ENCODE measurements at places on chromosomes 3 and 15.

GRCh38 chr3:138289701-138290100 is 40.0 kb downstream of the NME9 start:
- DNase-seq: no peak

DNA sequence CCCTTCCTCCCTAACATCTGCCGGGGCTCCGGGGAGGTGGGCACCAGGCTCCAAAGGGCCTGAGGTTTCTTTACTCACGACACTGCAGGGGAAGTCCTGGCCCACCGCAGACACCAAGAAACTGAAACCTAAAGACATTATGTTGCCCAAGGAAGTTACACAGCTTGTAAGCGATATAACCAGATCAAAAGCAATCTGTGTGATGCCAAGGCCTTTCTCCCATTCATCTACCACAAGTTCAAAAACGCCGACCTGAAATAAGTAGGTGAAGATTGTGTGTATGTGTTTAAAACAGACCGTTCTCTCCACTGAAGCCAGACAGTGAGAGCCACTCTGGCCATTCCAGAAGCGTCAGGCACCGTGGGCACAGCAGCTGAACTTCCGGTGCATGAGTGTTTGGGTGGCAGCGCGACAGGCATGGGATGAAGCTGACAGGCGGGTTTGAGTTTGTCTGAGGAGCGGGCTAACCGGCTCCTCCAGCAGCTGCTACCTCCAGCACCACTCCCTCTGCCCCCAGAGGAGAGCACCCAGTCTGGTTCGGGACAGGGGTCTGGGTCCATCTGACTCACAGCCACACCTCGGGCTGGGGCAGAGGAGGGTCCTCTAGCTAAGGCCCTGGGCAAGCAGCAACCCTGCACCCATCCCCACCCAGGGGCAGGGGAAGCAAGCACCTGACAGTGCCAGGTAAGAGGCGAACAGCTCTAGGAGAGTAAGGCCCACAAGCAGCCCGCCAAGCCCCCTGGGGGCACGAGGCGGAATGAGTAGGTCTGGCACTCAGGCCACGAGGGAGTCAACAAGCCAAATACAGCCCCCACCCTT is 1.3 kb downstream of the TNK2 start:
- no peak for DNase-seq

DNA sequence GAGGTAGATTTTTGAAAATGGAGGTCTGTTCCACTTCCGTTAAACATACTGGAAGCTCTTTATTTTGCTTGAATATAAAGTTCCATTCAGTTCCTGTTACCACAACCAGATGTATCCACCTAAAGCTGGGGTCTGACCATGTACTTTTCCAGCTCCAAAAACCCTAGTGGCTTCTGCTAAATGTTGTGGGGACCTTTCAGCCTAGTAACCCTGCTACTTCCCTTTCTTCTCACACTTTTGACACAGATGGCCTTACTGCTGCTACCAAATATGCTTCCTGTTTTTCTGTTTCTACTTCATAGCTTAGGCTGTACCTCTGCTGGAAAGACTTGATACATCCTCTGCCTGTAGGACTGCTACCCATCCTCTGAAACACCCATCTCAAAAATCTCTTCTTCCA is 87.8 kb downstream of the COL6A6 start:
- no peak for DNase-seq

DNA sequence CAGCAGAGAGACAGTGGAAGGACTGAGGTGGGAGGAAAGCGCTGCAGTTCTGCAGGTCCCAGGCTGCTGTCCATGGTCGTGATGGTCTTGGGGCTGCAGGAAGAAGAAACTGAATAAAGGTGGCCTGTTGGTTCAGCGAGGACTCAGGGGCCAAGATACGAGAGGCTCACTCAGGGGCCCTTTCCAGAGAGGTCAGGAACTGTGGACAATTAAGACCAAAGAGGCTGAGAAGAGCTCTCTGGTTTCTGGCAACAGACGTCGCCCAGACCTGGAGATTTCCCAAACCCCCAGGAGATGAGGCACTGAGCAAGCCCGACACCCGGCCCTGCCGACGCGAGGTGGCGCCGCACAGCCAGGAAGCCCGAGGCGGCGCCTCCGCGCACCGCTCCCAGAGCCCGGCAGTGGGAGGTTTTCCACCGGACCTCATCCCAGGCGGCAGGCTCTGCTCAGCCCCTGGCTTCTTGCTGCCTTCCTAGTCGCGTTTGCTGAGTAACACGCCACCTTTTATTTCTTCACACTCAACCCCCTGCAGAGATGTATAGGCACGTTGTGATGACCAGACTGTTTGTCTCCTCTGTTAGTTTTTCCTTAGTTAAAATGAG is 56.4 kb upstream of the ARRDC4 start:
- peak; percentile 92 for DNase-seq

GRCh38 chr3:3998140-3998922 is 199.1 kb downstream of the LRRN1 start:
- DNase-seq: no peak

GRCh38 chr3:169627073-169627472 is 36.4 kb downstream of the MECOM start:
- no peak for DNase-seq

DNA sequence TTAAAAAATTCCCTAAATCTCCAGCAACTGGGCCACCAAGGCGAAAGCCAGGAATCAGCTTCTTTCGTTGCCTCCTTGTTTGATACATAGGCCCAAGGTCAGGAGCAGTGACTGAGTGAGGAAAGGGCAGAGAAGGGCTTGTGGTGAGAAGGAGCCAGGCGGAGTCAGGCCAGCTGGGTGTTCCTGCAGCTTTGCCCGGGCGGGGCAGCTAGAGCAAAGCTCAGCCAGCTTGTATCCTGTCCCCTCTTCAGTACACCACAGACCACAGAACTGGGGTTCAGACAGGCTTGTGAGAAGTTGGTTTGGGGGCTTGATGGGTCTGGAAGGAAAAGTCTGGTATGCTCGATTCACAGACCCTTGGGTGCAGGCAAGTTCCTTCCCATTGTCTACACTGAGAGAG is 52.6 kb downstream of the CCK start:
- DNase-seq: no peak

DNA sequence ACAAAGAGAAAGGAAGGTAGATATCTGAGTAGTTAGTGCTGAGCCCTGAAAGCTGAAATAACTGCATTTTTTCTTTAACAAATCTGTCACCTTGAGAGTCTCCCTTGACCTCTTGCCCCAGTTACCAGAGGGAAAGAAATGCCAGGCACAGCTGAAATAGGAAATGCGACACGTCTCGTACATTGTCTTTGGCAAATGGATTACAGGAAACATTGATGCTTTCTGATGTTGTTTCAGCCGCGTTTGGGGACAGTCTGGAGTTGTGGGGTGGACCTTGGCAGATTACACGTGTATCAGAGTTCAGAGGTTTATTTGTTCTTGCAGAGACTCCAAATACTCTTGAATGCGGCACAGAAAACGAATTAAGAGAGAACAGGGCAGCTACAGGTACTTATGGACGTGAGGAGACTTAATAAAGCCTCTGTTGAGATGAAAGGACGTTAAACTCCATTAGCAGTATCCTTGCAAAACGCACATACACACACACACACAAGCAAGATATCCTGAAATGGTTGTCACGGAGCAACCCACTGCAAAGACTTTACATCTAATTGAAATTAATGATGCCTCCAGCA is 272.8 kb upstream of the RORA start:
- DNase-seq: no peak

GRCh38 chr3:172199850-172200369 is 160.5 kb downstream of the FNDC3B start:
- no peak for DNase-seq

- no peak for DNase-seq
Measured at GRCh38 chr3:46409739-46410489, 2.9 kb downstream of the CCRL2 start.

DNA sequence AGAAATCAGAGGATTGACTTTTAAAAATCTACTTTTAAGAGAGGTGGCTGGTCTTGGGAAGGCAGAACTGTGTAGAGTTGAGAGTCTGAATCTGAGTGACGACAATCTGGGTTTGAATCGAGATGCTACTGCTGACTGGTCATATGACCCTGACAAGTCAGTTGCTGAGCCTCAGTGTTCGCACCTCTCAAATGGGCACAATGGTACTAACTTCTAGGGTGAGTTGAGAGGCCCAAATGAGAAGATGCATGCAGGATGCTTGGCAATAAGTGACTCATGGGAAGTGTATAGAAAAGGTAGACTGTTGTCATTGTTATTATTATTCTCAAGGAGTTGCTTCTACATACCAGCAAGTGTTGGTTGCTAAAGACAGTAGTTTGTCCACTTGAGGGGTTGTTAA is 10.3 kb downstream of the CACNA2D3 start:
- DNase-seq: no peak

DNA sequence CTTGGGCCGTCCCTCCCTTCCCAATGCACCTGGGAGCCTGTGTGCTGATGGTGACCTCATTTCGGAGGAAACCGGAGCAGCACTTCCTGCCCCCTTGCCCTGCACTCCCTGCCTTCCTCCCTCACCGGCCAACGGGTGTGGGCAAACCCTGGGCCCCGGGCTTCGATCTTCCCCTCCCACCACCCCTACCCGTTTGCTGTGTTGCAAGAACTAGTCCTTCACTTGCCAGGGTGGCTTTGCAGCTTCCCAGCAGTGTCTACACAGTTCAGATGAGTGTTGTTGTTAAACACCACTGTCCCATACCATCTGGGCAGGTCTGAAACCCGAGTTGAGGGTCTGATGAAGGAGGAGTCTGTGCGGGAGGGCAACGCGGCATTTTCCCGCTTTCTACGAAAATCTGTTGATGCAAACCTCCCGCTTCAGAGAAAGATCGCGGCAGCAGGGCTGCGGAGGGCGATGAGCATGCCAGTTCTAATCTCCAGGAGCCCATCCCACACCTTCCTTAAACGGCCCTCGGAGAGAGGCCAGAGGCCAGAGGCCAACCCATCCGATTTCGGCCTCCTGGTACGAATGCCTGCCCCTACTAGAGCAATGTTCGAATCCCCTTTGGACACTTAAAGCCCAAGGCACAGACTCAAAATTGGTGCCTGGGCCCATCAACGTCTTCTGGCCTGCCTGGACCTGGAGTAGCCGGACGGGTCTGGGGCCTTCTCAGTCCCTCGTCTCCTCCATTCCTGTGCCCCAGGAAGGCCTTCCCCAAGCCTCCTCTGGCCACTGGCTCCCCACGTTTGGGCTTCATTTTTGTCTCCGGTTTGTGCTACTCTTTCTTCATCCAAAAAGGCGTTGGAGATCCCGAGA is 35.7 kb upstream of the POLG start:
- no peak for DNase-seq

GRCh38 chr3:53261712-53262111 is 5.9 kb upstream of the TKT start:
- no peak for DNase-seq

DNA sequence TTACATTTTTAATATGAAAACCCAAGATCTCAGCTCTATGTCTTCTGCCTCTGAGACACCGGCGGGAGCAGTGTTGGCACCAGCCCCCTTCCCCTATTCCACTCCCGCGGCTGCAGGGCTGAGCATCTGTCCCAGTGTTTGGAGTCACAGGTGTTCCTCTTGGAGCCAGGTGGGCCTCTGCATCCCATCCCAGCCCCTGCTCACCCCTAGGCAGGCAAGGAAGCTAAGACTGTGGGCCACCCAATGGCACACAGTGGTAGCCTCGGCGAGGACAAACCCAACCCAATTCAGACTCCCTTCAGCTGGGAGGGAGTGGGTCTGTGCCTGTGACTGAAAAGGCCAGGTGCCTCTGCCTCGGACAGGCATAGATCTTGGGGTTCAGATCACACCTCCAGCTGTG is 3.1 kb downstream of the CHST13 start:
- DNase-seq: no peak

GRCh38 chr15:82040862-82041261 is 5.0 kb downstream of the MEX3B start:
- no peak for DNase-seq

Measured in posterior cingulate gyrus (tissue), 11 donors.